ENCODE measurements at places on chromosomes 16 and 17.
A peak's percentile ranks its signal among the peaks of the same experiment; 100 is the strongest.

DNA sequence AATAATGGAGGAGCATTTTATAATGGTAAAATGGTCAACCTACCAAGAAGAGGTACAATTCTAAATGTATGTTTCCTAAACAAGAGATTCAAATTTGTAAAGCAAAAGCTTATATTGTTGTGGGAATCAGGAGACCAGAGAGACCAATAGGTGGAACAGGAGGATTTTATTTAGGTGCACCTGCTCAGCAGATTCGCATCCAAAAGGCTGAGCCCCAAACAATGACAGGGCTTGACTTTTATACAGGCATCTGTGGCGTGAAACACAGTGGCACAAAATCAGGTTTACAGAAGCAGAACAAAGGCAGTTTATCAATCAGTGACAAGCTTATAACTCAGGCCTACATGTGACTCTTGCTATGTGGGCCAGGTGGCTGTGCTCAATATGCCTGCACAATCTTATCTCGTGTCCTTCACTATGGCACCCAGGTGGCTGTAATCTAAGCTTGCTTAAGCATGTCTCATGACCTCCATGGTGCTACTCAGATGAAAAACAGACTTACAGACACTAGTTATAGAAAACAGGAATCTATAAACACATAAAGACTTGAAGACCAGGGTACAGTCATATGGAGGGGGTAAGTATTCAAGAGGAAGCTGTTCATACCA, 780.2 kb upstream of the CA10 start:
- DNase-seq = no peak

DNA sequence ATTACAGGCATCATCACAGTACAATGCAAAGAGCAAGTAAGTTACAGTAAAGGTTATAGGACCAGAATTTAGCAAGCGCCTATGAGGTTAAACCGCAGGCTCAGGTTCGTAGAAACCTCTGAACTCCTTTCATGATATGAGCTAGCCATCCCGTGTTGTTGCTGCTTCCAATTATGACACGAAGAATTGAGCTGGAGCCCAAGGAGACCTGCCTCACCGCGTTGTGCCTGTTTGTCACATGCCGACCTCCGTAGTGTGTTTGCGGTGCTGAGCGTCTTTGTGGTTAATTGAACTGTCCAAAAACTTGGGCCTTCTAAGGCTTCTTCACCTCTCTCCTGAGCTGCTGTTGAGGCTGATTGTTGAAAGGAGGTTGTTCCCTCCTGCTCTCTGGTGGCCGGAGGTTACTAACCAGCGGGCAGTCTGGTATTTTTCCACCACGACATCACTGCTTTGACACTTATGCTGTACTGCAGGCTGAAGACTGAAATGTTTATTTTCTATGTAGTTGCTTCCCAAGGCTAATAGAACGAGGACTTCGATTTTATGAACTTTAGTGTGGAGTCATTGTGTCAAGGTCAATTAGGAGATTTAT, 67.5 kb downstream of the SEC14L1 start:
- DNase-seq = no peak

GRCh38 chr17:67623767-67624166, 94.0 kb upstream of the NOL11 start:
- no peak for DNase-seq

DNA sequence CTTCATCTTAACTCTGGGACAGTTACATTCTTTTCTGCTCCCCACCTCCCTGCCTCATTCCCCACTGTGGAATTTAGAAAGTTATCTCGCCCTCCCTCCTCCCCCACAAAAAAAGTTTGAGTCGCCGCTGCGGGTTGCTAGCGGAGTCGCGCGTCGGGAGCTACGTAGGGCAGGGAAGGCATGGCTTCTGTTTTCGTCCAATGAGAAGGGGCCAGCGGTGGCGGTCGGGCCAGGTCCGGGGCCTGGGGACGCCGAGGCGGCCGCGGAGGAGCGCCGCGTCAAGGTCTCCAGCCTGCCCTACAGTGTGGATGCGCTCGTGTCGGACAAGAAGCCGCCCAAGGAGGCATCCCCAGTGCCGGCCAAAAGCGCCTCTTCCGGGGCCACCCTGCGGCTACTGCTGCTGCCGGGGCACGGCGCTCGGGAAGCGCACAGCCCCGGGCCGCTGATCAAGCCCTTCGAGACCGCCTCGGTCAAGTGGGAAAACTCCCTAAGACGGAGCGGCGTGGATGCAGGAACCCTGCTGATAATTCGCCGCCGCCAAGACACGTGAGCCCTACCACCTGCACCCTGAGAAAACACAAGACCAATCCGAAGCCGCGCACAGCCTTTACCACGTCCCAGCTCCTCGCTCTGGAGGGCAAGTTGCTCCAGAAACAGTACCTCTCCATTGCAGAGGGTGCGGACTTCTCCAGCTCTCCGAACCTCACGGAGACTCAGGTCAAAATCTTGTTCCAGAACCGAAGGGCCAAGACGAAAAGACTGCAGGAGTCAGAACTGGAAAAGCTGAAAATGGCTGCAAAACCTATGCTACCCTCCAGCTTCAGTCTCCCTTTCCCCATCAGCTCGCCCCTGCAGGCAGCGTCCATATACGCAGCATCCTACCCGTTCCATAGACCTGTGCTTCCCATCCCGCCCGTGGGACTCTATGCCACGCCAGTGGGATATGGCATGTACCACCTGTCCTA, 8.9 kb downstream of the OR4D1 start:
- peak; percentile 41 for DNase-seq

DNA sequence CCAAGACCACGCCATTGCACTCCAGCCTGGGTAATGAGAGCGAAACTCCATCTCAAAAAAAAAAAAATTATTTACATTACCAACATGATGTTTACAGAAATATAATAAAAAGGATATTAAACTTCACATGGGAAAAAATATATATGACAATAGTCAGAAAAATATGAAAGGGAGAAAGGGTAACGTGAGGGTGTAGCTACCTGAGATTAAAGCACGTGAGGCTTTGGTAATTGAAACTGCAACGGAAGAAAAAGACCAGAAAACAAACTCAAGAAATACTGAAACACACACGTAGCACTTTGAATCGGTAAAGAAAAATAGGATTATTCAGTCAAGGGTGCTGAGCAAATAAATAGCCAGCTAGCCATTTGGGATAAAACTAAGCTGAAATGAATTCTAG, 53.6 kb downstream of the CYTH1 start:
- no peak for DNase-seq

DNA sequence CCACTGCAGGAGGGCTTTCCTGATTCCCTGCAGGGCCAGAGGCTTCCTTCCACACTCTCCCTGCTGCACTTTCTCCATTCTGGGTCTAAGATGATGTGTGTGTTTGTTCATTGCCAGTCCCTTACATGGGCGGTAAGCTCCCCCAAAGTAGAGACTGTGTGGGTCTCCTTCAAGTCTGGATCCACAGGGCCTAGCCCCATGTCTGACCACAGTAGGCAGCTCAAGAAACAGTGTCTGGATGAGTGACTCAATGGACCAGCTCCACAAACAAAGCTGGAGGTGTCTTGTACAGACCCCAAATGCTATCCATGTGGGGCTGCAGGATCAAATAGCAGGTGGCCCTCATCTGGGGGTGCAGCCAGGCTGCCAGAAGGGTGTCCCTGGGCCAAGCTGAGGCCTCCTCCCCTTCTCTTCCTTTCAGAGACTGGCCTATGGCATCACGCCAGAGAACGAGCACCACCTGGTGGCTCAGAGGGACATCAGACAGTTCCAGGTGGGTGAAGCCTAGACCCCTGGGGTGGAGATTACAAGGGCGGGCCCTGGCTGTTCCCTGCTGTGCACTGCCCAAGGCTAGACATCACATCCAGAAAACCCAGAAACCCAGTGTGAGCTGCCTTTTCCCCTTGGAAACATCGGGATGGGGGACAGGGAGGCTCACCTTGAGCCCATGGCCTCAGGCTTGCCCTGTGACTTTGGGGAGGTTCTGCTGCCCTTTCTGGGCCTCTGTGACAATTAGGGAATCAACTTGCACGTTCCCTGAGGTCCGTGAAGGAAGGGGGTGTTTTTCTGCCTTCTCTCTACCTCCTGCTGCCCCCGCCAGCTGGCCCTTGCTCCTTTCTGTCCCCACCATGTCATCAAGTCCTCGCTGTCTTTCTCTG, 45.9 kb downstream of the SLC6A2 start:
- peak; percentile 20 for DNase-seq

GRCh38 chr16:57446531-57447185, 527 bp downstream of the CIAPIN1 start:
- peak; percentile 19 for DNase-seq

GRCh38 chr17:32515677-32516383, 29.0 kb downstream of the CDK5R1 start:
- DNase-seq = no peak

- no peak for DNase-seq
Measured at GRCh38 chr17:27995554-27995953, 46.9 kb upstream of the NLK start.

GRCh38 chr17:32798938-32799337, 78.0 kb downstream of the MYO1D start:
- DNase-seq = no peak

DNA sequence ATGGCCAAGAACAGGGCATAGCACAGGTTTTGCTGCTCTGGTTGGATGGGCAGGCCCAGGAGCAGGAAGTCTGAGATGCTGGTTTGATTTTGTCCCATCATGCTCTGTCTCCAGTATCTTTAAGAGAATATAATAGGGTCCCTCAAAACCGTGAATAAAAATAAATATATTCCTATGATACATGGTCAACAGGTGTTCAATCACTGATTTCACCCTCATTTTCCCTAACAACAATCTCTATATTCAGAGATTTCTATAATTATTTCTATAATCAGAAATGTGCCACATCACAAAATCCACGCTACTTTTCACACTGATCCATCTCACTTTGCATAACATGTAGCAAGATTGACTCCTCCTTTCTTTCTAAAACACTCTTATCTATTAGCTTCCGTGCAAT, at the start of gene OR1E2:
Gene OR1E2 (minus strand): TSS at position 101 of the 400 bp plus-strand sequence. CDS start 0 bp downstream, at position 101.
- no peak for DNase-seq

DNA sequence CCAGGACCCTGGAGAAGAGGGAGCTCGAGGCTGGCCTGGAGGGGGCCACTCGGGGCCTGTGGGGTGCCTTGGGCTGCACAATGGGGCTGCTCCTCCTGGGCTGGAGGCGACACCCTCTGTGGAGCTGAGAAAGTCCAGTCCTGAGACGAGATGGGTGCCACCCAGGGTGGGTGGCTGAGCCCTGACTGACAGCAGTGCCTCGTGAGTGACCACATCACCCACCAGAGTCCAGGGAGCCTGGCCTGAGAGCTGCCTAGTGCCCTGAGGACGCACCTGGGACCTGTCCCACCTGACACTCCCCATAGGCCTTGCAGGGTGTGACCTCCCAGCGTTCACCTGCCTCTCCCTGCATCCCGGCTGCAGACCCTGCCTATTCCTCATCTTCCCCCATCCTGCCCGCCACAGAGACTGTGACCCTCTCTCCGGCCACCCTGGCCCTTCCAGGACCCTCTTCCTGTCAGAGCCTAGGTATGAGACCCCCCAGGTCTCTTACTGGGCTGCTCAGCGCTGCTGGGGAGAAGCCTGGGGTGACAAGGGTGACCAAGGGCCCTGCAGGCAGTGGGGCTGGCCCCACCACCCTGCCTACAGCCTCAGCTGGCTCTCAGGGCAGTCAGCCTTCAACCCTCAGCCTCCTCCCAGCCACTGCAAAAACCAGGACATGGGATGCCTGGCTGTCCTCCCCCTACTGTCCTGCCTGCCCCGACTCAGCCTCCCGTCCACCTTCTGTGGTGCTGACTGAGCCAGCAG, 41.2 kb downstream of the TNFRSF13B start:
- DNase-seq = no peak

GRCh38 chr16:85357924-85358505, 245.7 kb upstream of the CIBAR2 start:
- DNase-seq = no peak

- DNase-seq = no peak
Measured at GRCh38 chr16:50550866-50551641, 2.9 kb downstream of the NKD1 start.

DNA sequence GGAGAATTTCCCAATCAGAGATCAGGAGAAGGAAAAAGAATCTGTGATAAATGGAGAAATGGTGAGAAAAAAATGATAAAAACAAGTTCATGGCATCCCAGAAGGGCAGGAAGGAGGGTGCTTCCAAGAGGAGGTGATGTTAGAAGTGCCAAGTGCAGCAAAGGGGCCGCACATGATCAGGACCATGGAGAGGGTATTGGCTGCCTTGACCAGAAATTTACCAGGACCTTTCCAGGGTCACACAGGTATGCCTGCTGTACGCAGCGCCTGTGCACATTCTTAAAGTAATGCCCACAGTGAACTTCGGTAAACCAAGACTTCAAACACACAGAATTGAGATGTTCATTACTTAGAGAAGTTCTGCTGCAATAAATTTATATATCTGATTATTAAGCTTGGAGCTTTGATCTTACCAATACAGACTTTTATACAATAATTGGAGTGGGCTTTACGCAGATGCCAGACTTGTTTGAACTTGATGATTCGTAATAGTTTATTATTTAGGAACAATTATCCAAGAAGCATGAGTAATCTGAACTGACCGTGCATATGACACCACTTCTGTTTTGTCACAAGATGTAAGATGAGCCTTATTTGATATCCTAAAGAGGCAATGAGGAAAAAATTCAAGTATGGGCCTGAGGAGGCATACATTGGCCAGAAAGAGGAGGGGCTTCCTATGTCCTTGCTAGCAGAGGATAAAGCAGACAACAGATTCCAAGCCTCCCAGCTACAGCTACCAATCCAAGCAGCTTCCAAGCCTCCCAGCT, 2.2 kb upstream of the KRT33A start:
- DNase-seq = no peak

- no peak for DNase-seq
Measured at GRCh38 chr17:15398736-15399331, 57.4 kb upstream of the TEKT3 start.

DNA sequence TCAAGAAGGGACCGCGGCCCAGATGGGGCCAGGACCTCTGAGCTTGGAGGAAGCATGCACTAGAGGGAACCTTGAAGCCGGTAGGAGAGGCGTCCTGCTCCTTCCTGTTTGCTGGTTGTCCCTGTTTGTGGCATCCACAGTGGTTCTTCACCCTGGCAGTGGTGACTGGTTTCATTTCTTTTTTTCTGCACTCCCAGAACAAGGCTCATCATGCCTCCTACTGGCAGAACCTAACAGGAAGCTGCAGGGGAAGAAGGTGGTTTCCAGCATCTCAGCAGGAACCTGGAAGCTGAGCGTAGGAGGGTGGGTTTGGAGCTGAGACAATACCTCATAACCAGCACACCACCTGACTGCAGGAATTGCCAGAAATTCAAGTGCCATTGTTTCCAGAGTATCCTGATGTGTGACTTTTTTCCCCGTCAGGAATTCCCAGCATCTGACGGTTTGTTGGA, 5.8 kb downstream of the TMEM231 start:
- no peak for DNase-seq

DNA sequence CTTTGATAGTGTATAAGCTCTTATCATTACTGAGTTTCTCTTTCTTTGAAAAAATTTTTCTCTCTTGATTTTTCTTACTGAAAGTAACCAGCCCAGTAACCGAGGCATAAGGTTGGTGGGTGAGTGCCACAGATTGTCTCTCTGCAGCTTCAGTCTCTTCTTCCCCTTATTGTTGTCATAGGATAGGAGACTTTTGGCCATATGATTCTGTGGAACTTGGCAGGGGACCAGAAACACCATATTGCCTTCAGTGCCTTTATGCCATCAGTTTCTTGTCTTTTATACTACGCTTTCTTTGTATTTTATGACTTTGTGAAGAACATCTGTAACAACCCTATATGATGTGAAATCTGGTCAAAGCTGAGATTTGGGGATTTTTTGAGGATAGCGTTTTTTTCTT, 341.6 kb upstream of the TBX2 start:
- DNase-seq = no peak
